HAP-1 (cell line): ENCODE measurements at places on chromosomes 3 and 15.

- DNase-seq = no peak
Observed at GRCh38 chr3:52835766-52836470, 1.1 kb upstream of the MUSTN1 start.

DNA sequence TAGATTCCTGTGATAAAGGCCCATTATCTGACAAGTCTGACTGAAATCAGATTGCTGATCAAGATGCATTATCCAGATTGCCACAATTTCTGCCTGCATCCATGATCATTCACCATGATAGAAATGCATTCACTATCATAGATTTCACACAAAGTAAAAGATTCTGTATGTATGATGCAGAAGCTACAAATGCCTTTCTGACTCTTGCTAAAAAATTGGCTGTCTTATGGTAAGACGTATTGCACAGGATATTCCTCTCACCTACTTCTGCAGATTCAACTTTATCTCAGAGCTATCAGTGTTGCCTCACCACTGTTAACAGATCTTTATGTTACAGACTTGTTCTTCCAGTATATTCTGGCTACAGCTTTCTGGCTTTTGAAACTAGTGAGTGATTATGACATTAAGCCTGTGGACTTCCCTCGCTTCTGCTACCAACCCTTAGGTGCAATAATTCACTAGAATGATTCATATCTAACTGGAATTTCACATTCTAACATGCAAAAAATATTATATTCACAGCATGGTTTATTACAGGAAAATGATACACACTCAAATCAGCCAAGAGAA lies 955.3 kb downstream of the EPHA3 start:
- DNase-seq = no peak

GRCh38 chr3:113607219-113607596 lies 74.9 kb downstream of the SIDT1 start:
- no peak for DNase-seq

GRCh38 chr3:177110895-177111294 lies 86.4 kb downstream of the TBL1XR1 start:
- no peak for DNase-seq

- no peak for DNase-seq
Observed at GRCh38 chr3:20182206-20182605, 3.8 kb downstream of the SGO1 start.

GRCh38 chr15:92101708-92102394 lies 248.3 kb downstream of the SLCO3A1 start:
- DNase-seq = no peak

DNA sequence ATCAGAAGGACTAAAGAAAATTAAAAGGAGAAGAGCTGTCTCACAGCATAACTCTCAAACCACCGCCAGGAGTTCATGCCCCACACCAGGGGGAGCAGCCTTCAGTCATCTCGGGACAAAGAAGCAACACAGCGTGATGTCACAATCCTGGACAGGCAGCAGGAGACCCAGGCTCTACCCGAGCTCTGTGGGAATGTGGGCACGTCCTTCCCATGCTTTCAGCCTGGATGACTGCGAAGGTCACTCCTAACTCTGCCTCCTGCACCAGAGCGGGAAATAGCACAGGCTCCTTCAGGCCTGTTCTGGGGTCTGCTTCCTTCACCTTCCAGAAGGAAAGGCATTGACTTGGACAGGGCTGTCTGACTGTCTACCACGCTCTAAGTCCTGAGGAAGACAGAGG lies 31.3 kb downstream of the NOX5 start:
- DNase-seq = peak; percentile 41

DNA sequence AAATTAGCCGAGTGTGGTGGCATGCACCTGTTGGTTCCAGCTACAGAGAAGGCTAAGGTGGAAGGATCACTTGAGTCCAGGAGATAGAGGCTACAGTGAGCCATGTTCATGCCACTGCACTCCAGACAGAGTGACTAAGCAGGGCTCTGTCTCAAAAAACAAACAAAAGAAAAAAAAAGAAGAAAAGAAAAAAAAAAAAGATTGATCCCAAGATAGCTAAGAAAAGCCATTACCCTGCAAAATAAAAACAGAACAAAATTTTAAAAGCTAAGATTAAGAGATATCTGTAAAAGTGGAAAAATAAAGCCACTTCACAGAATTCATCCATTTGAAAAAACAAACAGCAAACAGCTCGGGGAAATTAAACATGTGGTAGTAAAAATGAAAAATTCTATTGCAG lies 23.8 kb downstream of the LRRC2 start:
- DNase-seq = no peak

DNA sequence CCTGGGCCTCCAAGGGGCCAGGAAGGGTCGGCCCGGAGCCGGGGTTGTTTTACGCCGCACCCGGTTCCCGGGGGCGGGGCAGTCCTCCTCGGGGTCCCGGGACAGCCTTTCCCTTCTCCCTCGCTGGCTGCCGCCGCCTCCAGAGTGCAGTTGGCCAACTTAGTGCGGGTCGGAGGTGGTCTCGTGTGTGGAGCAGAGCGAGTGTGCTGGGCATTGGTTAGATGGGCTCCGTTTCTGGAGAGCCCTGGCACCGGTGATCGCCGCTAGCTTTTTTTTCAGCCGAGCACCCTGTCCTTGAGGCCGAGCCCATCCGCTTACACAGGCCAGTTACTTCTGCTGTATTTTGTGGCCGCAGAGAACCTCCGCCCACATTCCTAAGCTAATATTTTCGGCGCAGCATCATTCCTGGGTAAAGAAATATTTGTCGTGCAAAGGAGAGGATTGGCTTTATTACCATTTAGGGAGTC lies 585 bp downstream of the KIF23 start:
- DNase-seq = peak; percentile 89

DNA sequence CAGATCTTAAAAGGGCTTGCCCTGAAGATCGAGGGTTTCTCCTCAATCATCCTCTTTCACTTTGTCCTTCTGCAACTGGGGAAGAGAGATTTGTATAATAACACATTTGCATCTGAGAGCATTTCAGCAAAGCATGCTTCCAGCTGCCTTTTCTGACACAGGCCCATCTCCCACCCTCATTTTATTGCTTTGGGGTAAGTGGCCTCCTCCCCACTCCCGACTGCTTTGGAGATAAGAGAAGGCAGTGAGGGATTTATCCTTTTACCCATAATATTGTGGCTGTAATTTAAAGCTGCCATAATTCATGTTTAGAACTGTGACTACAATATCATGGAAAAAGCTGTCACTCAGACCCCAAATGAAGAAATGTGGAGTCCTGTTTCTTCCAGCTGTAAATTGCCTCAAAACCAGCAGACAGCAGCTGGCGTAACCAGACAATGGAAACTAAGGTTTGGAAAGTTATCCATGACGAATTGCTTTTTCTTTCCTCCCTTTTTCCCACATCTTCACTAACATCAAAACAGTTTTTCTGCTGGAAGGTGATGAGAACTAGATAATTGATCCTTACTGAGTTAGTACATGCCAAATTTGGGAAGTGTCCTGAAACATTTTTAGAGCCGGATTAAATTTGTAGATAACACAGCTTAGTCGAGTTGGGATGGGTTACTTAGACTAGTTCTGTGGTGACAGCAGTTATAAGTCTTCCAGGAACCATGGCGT lies 104.2 kb upstream of the PFN2 start:
- DNase-seq = peak; percentile 28
